ENCODE measurements at places on chromosomes 2 and 18.
A peak's percentile ranks its signal among the peaks of the same experiment; 100 is the strongest.

GRCh38 chr2:53021292-53021691 lies 746.3 kb upstream of the CHAC2 start:
- no peak for DNase-seq

GRCh38 chr18:49663899-49664890 lies 102.3 kb downstream of the LIPG start:
- DNase-seq, result no peak

GRCh38 chr2:119367472-119368099 lies 809 bp downstream of the DBI start:
- peak; percentile 47 for DNase-seq

DNA sequence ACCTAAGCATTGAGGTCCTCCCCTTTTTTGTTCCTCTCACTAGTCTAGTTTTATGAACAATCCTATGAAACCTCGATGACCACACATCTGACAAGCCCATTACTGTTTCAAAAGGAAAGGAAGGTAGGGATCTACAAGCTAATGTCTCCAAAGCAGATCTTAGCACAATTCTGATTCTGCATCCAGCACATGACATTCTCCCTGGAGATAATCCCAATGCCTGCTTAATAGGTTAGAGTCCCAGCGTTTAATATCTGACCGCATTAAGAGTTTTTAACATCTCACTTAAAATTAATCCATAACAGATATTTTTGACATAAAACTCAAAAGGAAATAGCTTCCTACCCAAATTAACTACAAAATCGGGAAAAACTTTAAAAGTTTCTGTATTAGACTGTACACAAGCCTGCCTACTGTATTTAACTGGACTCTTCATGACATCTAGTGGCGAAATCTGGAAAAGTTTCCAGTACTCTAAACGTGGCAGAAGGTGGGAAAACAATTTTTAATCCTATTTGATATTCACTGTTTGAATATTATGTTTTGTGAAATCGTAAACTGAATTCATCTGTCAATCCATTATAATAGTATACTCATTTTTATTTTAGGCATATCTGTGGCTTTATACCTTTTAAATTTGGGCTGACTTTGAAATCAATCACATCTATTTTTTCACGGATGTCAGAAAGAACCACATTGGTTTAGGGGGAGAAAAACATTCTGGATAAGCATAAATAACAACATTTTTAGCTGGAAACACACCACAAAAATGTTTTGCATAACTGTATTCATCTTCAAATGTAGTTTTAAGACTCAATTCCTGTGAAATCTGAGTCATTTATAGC lies 62.4 kb downstream of the TXNL1 start:
- peak; percentile 48 for DNase-seq

GRCh38 chr2:210474776-210475175 lies 1.8 kb downstream of the LANCL1 start:
- no peak for DNase-seq

- DNase-seq, result no peak
Observed at GRCh38 chr2:230166557-230167170, 53.1 kb downstream of the SP110 start.

DNA sequence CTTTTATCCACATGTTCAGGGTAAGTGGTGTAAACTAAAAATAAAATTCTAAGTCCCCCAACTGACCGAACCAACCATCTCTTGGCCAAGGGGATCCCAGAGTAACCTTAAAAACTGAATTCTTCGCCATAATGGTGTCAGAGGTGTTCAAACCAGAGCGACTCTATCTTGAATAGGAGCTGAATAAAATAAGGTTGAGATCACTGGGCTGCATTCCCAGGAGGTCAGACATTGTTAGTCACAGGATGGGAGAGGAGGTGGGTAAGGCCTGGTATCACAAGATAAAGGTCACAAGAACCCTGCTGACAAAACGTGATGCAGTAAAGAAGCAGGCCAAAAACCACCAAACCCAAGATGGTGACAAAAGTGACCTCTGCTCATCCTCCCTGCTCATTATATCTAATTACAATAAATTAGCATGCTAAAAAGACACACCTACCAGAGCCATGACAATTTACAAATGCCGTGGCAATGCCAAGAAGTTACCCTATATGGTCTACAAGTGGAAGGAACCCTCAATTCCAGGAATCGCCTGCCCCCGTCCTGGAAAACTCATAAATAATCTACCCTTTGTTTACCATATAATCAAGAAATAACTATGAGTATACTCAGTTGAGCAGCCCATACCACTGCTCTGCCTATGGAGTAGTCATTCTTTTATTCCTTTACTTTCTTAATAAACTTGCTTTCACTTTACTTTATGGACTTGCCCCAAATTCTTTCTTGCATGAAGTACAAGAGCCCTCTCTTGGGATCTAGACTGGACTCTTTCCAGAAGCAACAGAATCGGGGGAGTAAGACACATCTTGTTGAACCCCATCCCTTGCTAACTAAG lies 302.4 kb downstream of the STK39 start:
- no peak for DNase-seq

- DNase-seq, result no peak
Observed at GRCh38 chr2:73203055-73203681, 794 bp downstream of the NOTO start.

GRCh38 chr2:222903234-222904220 lies 42.7 kb downstream of the ACSL3 start:
- no peak for DNase-seq

- no peak for DNase-seq
Observed at GRCh38 chr2:75094405-75094804, 104.9 kb downstream of the TACR1 start.

DNA sequence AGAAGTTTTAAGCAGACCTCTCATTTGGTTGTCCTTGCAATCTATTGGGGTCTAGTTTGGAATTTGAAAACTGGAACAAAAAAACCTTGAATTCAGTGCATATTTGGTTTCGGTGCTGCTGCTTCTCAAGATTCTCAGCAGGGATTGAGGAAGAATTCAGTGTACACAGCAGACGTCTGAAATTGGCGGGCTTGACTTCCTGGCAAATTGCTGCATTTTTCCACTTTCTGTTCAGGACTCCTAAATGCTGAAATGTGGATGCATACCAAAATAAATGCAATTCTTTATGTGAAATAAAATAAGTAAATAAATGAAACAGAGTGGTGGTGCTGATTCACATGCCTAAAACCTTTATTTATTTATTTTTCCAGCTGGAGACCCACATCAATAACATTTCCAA lies 332.4 kb upstream of the KYNU start:
- DNase-seq, result no peak

DNA sequence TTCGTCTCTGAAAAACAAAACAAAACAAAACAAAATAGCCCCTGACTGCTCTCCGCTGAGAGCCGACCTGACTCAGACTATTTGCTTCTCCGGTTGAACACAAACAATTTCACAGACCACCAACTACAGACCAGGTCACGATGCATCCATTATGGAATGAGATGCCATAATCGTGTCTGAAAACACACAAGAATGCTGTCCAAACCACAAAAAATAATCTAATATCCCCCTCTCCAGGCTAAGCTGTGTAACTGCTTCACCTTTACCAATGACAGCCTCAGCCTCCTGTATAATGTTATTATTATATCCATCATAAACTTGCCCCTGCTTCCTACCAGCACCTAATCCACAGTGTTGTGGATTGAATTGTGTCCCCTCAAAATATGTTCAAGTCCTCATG lies 114.7 kb downstream of the DNAH6 start:
- peak; percentile 14 for DNase-seq

GRCh38 chr2:8456151-8457091 lies 225.4 kb upstream of the ID2 start:
- no peak for DNase-seq

DNA sequence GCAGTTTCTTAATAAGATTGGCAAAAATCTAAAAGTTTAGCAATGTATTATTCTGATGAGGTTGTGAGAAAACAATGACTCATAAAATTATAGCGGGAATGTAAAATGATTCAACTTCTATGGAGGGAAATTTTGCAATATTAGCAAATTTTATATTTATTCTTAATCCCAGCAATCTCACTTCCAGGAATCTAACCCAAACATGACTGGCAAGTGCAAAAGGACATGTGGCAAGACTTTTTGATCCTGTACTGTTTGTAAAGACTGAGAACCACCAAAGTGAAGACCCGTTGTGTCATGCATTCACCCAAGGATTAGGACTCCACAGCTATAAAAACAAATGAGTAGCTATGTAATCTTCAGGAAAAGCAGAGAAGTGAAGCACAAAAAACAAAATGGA lies 234.8 kb upstream of the KYNU start:
- DNase-seq, result no peak

DNA sequence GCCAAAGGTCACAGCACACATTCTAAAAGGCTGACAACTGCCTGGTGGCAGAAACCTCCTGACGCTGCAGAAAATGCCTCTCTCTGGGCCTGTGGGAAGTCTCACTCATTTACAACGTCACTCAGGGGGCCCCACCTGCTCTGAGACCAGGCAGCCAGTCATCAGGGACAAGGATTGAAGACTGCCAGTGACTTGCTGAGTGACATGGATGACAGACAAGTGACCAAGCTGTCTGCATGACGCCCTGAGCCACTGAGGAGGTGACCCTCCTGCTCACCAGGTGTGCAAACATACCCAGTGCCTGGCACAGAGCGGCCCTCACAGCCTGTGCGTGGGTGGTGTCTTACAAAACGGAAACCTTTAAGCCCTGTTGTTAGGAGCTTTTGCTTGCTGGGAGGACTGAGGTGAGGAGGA lies 392.4 kb downstream of the TNS1 start:
- no peak for DNase-seq

Data from neuronal stem cell (in vitro differentiated cells).